HCEC 1CT (cell line): ENCODE measurements at places on chromosomes 7 and 10.

DNA sequence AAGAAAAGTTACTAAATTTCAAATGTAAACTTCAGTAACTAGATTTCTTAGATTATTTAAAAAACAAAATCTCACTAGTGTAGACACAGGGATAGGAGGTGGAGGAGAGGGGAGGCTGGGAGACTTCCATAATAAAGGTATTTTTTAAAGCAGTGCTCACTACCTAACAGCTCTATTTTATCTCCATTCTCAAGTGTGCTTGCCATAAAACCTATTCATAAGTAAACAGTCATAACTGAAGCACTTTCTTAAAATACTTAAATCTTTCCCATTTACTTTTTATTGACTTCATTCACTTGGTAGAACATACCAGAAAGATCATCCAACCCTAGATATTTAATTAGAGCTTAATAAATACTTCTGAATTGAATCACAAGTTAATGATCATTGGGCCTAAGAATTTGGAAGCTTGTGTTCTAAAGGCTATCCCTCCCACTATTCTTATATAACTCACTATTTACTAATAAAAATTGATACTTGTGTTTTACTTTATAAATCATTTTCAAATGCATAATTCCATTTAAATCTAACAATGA is 107.4 kb downstream of the SNX13 start:
- no peak for DNase-seq

DNA sequence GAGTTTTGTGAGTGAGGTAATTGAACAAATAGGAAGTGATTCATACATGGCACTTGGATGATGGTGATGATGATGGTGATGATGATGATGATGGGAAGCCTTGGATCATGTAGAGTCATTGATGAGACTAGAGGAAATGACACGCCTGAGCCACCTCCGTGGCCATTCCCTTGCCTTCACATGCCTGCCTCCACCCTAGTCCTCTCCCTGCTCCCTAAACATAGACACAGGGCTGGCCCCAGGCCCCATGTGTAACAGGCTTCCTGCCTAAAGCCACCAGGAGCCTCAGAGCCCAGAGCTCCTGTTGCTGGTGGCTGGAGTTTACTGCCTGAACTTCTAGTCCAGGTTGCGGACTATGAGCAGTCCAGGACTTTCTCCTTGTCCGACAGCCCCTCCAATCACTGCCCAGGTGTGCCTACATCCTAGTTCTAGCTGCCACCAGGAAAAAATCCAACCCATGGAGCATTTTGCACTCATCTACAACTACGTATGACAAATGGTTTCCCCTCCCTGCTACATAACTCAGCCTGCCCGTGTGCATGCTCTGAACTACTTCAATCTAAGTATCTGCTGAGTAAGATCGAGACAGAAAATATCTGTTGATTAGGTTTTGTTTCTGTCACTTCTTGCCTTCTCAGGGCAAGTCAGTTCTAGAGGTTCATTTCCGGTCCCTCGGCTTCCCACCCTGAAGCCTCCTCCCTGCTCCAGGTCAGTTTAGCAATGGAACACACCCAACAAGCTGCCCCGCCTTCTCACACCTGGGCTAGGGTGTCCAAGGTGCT is 35.5 kb upstream of the KDM7A start:
- no peak for DNase-seq

- no peak for DNase-seq
Measured at GRCh38 chr10:14528450-14528849, 197.7 kb upstream of the FRMD4A start.

GRCh38 chr7:39510864-39511354 is 55.3 kb upstream of the YAE1 start:
- peak; percentile 14 for DNase-seq

GRCh38 chr10:26571655-26572054 is 125.8 kb upstream of the PDSS1 start:
- no peak for DNase-seq

DNA sequence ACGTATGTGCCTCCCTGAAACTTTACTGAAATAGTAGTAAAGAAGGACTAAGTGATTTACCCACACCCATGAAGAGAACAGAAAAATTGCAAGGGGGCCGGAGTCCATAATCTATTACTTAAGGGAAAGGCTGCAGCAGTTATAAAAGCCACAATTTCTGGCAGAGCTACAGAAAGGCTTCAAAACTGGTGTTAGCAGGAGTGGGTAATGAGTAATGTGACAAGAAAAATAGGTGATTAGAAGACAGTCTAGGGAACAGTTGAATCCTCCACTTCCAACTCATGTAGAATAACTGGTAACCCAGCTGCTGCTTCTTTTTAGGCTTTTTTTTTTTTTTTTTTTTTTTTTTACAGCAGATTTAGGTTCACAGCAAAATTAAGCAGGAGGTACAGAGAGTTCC is 413.3 kb downstream of the SFMBT2 start:
- DNase-seq, result no peak

GRCh38 chr7:5755704-5756504 is 25.6 kb downstream of the RNF216 start:
- peak; percentile 78 for DNase-seq

GRCh38 chr7:29987811-29988317 is 1.7 kb downstream of the SCRN1 start:
- DNase-seq, result peak; percentile 92

DNA sequence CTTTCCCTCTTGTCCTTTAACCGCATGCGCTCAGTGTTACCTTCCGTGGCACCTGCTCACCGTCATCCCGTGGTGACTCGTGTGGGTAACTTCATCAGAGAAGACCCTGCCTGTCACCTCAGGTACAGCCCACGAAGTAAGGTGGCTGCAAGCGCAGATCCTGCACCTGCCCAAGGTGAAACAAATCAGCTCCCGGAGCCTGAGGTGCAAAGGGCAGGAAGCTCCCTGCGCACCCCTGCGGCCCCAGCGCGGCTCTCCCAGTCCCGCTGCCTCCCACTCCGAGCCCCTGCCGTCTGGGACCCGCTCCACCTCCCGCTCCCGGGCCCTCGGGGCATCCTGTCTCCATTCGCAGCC is 110.9 kb upstream of the LANCL2 start:
- DNase-seq, result no peak

DNA sequence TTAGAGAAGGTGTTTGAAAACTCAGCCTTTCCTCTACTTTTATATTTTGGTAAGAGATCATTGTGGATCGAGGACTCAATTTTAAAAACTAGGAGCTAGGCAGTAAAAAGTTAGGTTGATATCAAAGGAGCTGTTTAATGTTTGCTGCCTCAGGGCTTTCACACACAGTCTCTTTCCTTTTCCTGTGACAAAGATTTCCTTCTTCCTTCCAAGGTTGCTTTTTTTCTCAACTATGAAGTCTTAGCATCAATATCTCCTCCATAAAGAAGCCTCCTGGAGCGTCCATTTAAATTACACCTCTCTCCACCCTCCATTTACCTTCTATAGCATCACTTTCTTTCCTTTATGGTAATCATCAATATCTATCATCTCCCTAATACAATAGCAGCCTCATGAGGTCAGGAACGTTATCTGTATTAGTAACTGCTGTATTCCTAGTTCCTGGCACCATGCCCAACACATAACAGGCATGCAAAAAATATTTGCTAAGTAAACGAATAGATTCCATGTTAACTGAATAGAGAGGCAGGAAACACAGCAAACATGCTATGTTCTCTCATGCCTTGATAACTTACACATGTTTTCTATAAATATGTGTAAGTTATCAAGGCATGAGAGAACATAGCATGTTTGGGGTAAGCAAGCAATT is 48.5 kb downstream of the GNAT3 start:
- DNase-seq, result peak; percentile 62

GRCh38 chr10:74275755-74276290 is 124.8 kb downstream of the ADK start:
- DNase-seq, result no peak

GRCh38 chr10:83078160-83078559 is 1061.1 kb upstream of the GHITM start:
- DNase-seq, result no peak

GRCh38 chr10:44703241-44704155 is 207.6 kb upstream of the TMEM72 start:
- peak; percentile 69 for DNase-seq

DNA sequence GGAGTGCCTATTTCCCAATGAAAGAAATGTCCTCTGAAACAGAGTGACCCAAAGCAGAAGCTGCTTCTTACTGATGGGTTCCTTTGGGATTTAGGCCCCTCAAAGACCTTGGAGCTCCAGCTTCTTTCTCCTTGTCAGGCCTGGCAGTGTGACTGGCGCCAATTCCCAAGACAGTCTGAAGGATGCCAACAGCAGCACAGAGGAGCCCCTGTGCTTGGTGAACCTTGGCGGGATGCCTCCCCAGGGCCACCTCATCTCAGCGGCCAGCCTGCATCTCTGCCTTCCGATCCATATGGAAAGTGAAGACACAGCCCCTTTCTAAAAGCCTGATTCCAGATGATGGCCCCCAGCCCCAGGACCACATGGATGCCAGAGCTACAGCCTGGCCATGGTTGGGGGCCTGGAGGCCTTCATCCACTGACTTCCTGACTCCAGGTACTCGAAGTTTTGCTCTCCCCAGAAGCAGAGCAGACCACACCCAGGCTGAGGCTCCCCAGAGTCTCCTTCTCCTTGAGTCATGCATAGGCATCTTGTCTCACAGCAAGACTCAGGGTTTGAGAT is 45.4 kb downstream of the FBXW4 start:
- DNase-seq, result no peak

GRCh38 chr10:50621968-50622705 is 1.6 kb downstream of the SGMS1 start:
- peak; percentile 93 for DNase-seq

GRCh38 chr10:3740157-3740871 is 44.7 kb downstream of the KLF6 start:
- DNase-seq, result peak; percentile 78

- DNase-seq, result no peak
Measured at GRCh38 chr10:6588082-6588481, 8.0 kb upstream of the PRKCQ start.

- no peak for DNase-seq
Measured at GRCh38 chr10:70492786-70493659, 14.5 kb downstream of the PALD1 start.

GRCh38 chr7:99194301-99194700 is 13.6 kb downstream of the KPNA7 start:
- no peak for DNase-seq

GRCh38 chr7:157416011-157416410 is 79.2 kb downstream of the DNAJB6 start:
- DNase-seq, result no peak

- DNase-seq, result no peak
Measured at GRCh38 chr10:12469345-12469744, 120.0 kb downstream of the CAMK1D start.

DNA sequence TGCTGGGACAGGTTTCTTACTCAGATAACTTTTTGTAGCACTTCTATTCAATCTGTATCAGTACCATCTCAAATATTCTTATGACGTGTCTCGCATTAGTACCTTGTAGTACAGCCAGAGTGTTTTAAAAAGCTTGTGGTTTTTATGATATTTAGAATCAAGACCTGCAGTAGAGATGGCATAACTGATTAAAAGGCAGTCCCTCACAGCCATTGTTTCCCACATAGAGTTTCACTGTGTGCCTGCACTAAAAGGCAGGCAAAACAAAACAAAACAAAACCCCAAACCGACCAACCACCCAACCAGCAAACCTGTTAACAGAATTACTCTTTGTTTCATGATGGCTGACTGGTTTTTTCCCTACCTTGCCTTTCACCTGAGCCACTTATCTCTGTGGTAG is 221.3 kb upstream of the DGKB start:
- no peak for DNase-seq

DNA sequence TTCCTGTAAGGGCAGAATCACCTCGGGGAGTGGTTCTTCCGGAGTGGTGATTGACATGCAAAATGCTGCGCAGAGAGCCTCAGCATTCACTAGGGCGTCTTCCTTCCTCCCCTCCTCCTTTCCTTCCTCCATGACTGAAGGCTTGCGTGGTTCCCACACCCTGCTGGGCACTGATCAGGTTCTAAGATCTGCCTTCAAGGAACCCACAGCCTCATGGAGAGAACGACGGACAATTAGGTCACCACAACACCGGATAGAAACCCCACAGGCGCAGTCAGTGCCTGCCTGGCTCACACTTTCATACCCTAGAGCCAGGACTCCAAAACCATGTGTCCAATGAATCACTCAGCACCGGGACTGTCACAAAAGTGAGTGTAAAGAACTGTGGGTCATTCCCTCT is 131.3 kb downstream of the DPP6 start:
- DNase-seq, result no peak

DNA sequence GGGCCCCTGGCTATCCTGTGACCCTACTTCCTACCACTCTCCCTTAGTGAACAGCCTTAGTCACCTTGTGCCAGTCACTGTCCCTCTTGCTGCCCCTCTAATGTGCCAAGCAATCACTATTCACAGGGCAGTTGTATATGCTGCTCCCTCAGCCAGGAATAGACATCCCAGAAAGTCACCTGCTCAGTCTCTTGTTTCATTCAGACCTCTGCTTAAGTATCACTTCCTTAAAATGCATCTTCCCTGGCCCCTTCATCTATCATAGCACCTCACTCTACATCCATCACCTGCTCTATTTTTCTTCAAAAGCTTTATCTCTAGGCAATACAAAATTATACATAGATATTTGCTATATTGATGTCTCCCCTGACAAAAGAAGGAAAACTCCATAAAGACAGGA is 328.4 kb upstream of the NFE2L3 start:
- no peak for DNase-seq

DNA sequence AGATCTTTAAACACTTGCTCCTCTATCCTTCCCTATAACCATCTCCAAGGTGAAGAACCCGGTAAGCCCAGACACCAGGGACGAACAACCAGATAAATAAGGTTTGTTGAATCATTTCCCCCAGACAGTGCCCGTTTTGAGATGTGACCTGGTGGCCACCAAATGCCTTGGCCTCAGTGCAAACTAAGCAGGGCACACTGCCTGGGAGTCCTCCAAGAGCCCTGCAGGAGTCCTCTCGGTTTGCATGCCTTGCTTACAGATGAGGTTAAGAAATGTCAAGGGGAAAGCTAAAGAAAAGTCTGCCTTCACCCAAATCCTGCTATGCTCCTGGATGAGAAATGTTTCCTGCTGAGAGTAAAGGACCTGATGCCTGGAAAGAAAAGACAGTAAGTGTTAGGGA is 31.6 kb downstream of the SLIT1 start:
- no peak for DNase-seq

- no peak for DNase-seq
Measured at GRCh38 chr10:104036069-104036384, 49.7 kb downstream of the COL17A1 start.

DNA sequence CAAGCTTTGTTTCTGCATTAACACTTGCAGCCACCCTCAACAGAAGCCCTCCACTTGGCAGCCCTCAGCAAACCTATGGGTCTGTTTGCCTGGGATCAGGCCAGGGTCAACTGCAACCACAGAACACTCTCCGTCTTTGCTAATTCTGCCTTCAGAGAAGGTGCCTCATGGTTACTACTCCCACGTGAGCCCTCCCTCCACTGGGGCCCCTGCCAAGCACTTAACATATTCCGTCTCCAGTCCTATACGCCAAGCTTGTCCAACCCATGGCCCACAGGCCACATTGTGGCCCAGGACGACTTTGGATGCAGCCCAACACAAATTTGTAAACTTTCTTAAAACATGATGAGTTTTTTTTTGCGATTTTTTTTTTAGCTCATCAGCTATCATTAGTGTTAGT is 54.7 kb downstream of the HSPA12A start:
- no peak for DNase-seq

GRCh38 chr7:152647009-152647408 is 28.9 kb downstream of the XRCC2 start:
- no peak for DNase-seq
